Stimulated activated CD4-positive, alpha-beta T cell treated with anti-CD3 and anti-CD28 coated beads, Interleukin-12 subunit alpha, Interleukin-12 subunit beta, amount 100 ng/mL, for 24 hours (primary cell): ENCODE measurements at places on chromosomes 7 and 10.

DNA sequence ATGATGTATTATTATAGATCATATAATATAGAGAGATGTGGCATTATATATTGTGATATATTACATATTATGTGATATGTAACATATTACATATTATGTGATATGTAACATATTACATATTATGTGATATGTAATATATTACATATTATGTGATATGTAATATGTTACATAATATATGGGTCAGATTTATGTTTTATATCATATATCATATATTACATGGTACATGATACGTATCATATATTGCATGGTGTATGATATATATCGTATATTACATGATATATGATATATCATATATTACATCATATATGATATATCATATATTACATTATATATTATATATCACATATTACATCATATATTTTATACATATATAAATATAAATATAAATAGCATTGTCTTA, 164.1 kb upstream of the NEBL start:
- no peak for DNase-seq

GRCh38 chr7:7931626-7932025, 37.0 kb upstream of the GLCCI1 start:
- no peak for DNase-seq

- no peak for DNase-seq
These were observed 62.7 kb downstream of the VTI1A start for GRCh38 chr10:112509558-112510291.

DNA sequence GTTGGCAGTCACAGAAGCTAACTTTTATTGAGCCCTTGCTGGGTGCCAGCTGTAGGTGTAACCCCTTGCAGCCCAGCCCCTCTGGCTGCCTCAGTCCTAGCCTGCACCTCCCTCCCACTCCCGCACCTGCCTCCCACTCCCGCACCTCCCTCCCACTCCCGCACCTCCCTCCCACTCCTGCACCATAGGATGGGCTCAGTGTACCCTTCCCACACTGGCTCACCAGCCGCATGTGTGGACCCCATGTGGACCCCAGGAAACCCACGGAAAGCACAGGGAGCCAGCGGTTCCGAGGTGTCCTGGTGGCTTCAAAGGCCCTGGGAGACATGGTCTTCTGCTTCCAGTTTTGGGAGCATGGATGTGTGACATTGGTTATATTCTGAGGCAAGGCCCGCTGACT, 132.9 kb downstream of the EBF3 start:
- DNase-seq = no peak

DNA sequence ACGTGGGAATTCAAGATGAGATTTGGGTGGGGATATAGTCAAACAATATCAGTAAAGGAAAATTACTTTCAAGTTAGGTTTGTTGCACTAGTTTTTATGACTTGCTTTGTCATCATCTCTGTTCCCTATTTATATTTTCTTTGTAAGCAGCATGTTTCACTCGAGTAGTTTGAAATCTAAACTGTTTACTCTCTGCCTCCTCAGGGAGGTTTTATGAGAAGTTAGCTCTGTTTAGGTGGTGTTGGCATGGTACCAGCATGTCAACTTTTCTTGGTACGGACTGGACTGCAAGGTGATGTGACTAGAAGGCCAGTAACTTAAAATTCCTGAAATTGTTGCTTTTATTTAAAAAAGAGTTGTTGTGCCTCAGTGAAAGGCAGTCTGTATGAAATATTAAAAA, 59.2 kb upstream of the MTPN start:
- no peak for DNase-seq

GRCh38 chr7:82266081-82266480, 177.5 kb downstream of the CACNA2D1 start:
- no peak for DNase-seq

- no peak for DNase-seq
These were observed 71.5 kb downstream of the LRRC4 start for GRCh38 chr7:127959770-127960169.

DNA sequence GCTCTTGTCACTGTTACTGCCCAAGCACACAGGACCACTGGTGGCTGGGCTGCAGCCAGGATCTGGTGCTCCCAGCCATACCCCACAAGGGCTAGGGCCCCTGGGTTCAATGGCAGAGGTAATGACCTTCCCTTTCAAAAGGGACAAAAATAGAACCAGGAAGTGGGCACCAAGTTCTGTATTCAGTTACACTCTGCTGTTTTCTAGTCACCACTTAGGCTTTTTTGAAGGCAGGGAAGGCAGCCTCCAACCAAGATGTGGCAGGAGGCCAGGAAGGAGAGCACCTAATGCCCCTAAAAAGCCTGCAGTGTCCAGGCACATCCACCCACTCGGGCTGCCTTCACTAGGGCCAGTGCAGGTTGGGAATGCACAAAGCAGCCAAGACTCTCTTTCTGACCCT, 47.8 kb downstream of the NOD1 start:
- no peak for DNase-seq

DNA sequence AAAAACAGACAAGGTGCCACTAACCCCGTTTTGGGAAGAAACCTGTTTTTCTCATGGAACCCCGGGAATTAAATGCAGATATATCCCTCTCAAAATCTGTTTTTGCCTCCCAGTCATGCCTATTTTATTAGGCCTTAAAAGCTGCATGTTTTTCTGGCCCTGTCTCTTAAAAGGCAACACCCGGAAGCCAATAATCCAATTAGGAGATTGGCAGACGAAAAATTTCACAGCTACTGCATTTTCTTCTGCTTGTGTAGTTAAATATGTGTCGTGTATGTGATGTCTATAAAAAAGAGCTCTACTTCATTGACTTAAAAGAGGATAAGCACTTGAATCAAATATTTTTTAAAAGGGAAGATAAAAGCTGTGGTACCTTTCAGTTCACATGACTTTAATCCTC, 31.9 kb upstream of the OPTN start:
- no peak for DNase-seq

GRCh38 chr7:85765698-85766298, 578.9 kb upstream of the SEMA3D start:
- no peak for DNase-seq

- no peak for DNase-seq
These were observed 416.6 kb downstream of the RPS24 start for GRCh38 chr10:78450239-78450638.

- no peak for DNase-seq
These were observed 14.0 kb downstream of the GATAD1 start for GRCh38 chr7:92461027-92462003.
